ENCODE measurements at places on chromosomes 1 and 21. TPM values are rescaled to one million over a fixed set of nuclear protein-coding genes. Genes with fewer than 3 reads are reported as not detected.

DNA sequence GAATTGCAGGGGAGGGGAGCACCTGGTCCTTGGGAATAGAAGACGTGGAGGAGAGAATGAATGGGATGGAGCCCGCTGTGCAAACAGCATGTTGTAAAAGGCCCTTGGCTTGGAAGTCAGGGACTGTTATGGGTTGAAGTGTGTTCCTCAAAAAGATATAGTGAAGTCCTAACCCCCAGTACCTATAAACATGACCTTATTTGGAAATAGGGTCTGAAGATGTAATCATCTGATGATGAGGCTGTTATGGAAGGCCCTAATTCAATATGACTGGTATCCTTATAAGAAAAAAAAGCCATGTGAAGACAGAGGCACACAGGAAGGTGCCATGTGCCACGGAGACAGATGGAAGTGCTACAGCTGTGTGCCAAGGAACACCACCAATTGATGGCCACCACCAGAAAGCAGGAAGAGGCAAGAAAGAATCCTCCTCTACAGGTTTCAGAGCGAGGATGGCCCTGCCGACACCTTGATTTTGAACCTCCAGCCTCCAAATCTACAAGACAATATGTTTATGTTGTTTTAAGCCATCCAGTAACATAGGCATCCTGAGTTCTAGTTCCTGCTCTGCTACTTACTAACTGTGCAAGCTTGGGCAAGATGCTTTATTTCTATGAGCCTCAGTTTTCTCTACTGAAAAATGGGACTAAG lies 51.2 kb downstream of the LRRN2 start:
- DNase-seq, result no peak

DNA sequence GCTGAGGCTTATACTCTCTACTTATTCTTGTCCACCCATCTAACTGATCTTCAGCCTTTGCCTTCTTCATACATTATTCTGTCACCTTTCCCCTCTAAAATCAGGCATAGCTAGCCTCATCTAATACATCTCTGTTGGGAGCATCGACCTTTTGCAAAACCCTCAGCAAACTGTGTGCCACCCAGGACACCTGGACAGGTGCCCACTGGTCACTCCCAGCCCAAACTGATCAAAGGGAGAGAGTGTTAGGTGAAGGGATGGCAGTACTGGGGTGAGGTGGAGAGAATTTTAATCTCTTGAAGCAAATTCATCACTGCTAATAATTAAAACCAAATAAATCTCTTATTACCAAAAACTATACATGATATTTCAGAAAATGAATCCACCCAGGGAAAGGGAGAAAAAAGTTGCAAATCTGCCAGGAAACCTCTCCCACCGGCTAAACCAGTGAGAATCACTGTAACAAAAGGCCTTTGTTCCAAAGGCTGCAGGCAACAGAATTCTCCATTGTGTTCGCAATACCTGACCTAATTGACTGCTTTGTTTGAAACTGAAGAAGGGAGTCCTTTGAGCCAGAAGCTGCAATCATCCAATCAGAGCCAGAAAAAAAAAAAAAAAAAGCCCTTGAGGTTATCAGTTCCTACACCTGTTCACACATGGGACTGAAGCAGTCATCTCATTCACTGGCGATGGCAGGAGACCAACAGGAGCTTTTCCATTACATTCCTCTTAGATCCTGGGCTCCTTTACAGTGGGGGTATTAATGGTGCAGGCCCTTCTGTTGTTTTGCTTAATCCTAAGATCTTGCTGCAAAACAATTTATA lies 172.6 kb downstream of the APP start:
- DNase-seq, result no peak

DNA sequence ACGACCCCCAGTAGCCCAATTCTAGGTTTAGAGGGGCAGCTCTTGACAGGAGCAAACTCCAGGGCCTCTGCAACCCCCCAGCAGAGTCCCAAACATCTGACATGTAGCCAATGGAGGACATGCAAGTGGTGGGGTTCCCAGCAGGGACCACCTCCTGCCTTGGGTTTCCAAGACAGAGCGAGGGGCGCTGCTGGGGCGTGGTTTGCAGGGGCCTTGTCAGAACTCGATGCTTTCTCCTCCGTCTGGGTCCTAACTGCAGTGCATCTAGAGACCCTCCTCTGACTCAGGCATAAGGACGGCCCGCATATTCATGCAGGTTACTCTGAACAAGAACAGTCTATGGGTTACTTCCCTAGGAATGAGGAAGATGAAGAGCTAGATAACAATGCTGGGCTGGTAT lies 17.2 kb downstream of the EPHX1 start:
- DNase-seq, result no peak

Gene OLIG1
- not detected for total RNA-seq

Gene OR2L13
- total RNA-seq, result not detected

All from activated CD4-positive, alpha-beta memory T cell treated with anti-CD3 and anti-CD28 coated beads for 36 hours (primary cell).